ENCODE measurements at places on chromosomes 7 and 10.

DNA sequence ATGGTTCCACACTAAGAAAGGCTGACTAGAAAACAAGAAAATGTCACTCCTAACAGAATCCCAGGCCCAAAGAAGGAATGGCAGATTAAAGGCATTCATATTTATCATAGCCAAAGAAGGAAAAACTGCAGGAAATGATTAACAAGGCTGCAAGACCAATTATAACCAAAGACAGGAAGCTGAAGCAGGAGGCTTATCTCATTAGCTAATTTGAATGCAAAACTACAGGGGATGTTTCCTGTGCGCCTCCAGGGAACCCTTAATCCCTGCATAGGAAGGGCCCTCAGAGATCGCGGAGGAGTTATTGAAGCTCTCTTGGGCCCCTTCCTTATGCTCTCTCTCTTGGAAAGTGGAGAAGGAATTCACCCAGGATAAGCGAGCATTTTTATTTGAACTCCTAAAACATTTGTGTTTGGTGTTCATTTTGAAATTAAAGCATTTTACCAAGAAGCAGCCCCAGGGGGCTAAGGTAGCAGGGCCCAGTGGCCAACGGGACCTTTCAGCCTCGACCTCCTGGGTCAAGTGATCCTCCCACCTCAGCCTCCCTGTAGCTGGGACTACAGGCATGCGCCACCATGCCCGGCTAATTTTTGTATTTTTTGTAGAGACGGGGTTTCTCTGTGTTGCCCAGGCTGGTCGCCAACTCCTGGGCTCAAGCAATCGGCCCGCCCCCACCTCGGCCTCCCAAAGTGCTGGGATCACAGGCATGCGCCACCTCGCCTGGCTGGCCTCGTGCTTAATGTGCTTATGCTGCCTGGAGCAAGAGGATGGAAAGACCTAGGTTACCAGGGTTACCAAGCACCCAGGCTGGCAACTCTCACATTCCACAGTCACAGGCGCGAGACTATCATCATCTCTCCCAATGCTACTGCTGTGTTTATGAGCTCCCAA is 24.1 kb upstream of the PROSER2 start:
- DNase-seq, result no peak

DNA sequence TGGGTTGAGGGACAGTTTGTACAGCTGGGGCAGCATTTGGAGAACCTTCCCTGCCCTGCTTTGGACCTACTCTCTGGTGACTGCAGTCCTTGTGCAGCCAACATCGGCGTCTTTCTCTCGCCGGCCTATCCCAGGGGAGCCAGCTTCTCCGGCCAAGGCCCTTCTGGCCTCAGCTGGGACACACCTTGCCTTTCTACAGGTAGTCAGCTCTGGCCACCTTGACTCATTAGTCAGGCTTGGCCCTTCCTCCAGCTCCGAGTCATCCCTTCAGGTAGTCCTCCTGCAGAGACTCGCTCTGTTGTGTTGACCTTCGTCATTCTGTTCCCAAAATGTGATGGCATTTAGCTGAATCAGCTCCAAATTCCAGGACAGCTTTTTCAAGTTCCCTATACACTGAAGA is 145.0 kb upstream of the CHST15 start:
- DNase-seq, result no peak

DNA sequence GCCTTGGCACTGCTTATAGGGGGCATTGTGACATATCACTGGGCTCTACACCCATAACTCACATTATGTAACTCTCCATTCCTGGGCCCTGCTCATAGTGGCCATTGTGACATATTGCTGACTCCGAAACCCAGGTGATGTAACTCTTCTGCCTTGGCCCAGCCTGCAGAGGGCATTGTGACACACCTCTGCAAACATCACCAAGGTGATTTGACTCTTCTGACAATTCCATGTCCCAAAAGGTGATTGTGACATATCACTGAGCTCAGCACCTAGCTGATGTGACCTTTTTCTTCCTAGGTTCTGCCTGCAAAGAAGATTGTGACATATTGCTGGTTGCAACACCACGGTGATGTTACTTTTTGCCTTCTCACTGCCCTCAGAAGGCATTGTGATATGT is 36.5 kb upstream of the ZNF680 start:
- DNase-seq, result no peak

- DNase-seq, result no peak
Observed at GRCh38 chr10:92387289-92387940, 96.4 kb downstream of the MARCHF5 start.

DNA sequence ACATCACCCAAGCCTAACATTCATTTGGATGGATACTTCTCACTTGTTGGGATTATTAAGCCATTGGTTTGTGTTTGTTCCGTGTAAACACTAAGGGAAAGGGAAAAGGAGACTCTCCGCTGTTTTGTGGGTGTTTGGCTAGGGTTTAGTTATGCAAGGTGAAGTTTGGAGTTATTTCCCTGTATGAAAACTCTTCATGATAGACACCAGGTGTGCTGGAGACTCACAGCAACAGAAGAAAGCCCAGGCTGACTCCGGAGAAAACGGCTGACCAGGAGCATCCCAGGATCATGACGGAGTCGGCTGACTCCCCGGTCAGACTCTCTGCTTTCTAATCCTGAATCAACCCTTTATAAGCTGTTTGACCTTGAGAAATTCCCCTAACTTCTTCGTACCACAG is 94.1 kb upstream of the KLF6 start:
- DNase-seq, result no peak

- no peak for DNase-seq
Observed at GRCh38 chr10:24432478-24433416, 223.8 kb downstream of the KIAA1217 start.

DNA sequence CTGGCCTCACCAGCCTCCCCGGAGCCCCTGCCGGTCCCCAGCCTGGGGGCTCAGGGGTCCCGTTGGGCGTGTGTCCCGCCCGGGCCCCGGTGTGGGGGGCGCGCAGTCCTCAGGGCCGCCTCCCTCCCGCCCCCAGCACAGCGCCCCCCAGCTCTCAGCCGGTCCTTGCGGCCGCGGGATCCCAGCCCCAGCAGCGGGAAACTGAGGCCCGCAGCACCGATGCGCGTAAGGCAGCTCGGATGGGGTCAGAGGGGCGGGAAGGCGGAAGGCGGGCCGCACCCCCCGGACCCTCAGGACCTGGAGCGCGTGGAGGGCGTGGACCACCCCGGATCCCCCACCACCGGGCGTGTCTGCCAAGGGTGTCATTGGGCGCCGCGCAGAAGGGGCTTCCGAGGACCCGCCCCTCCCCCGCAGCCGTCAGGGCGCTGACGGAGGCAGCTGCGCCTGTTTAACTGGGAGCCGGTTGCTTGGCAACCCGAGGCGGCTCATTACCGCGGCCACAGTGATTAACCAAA is 14.9 kb downstream of the UNCX start:
- DNase-seq, result no peak

DNA sequence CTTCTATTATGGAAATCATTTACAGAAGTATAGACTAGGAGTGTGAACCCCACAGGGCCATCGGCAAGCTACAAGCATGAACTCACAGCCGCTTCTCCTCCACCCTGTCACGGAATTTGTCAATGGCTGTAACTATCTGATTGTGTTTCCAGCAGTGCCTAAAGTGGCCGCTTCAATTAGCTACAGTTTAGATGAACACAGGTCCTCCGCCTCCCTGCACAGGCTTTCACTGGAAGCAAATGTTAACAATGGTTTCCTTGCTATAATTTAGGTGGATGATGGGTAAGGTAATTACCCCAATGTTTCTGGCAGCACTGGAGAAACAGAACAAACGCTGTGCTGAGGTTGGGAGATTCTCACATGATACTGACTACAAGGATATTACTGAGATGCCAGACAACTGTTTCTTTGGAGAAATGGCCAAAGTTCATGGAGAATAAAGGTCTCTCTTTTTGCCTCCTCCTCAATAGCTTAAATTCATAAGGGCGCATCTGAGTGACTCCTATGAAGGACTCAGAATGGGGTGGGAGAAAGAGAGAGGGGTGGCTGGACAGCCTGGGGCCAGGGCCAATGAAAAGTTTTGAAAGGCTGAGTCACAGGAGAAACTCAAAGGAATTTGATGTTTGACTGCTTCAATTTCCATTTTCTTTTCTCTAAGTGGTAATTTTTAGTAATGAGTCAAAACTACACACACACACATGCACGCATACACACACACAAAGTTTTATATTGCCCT is 78.9 kb downstream of the SVIL start:
- no peak for DNase-seq

GRCh38 chr10:110457851-110458250 is 39.9 kb upstream of the DUSP5 start:
- no peak for DNase-seq

DNA sequence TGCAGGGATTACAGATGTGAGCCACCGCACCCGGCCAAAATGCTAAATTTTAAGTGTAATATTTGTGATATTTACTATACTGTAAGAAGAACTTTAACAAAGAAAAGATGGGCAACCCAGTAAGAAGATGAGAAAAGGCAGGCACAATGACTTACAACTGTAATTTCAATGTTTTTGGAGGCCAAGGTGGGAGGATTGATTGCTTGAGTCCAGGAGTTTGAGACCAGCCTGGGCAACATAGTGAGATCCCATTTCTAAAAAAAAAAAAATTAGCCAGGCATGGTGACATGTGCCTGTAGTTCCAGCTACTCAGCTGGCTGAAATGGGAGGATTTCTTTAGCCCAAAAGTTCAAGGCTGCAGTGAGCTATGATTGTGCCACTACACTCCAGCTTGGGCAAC is 11.7 kb upstream of the GATAD1 start:
- no peak for DNase-seq

DNA sequence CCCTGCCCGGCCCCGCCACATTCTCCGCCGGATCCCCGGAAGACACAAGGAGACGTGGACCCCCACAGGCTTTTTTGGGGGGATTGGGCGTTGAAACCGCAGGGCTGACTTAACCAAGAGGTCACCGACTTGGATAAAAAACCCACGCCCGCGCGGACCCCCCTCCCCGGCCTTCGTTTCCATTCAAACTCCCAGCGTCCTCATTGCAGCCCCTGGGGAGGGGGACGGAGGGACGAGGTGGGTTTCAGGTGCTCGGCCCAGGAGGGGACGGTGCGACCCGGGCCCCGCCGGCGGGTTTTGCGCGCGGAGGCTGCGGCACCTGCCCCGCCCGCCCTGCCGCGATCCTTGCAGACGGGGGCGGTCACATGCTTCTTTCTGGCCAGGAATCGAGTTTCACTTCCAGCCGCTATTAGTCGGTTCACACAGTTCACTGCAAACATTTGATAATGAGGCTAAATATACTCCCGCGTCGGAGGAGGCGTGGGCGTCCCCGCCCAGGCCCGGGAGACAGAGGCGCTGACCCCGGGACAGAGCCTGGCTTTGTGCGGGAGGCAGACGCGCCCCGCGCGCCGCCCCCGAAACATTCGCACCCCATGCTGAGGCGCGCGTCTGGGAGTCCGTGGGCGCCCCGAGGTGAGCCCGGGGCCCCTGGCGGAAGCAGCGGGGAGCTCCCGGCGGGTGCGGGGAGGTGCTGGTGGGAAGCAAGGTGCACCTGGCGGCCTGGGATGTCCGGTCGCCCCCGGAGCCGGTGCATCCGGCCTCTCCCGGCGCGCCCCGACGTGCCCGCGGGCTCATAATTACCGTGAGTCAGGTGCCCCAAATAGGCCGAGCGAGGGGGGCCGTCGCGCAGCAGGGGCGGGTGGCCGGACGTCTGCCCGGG is 2.7 kb upstream of the PDGFA start:
- DNase-seq, result no peak

- DNase-seq, result no peak
Observed at GRCh38 chr7:107059468-107059867, 15.0 kb downstream of the PRKAR2B start.

DNA sequence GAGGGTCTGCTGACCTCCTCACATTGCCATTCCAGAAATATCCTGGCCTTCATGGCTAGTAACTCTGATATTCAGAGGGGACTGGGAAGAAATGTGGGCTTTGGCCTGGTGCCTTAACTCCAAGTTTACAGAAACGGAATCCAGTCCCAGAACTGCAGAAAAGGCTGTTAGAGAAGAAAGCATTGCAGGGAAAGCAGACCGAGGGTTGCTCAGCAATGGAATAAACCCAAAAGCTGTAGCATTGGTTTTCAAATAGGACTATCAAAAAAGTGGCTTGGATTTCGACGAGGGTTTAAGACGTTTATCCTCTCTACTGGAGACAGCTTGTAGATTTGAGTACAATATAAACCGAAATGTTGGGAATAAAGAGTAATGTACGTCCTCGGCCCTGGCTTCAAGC is 425.8 kb upstream of the FOXK1 start:
- no peak for DNase-seq

DNA sequence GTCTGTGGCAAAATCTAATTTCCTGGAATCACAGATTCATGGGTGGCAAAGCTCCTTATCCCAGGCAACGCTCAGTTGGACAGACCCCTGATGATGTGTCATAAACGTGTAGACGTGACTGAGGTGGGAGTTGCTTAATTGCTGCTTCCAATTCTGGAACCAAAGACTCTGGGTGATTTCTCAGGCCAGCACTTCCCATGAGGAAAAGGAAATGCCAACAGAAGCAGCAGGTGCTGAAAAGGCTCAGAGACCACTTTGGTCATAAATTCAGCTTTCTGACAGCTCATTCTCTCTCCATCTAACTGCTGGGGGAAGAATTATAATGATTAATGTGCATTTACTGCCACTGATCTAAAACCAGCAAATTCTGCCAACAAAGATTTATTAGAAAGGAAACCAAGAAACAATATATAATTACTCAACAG is 88.7 kb downstream of the OSBPL3 start:
- DNase-seq, result no peak

- DNase-seq, result no peak
Observed at GRCh38 chr10:98244141-98244540, 23.9 kb downstream of the LOXL4 start.

- DNase-seq, result no peak
Observed at GRCh38 chr7:142968229-142968628, 6.1 kb upstream of the KEL start.

GRCh38 chr10:3980660-3981059 is 195.7 kb upstream of the KLF6 start:
- DNase-seq, result no peak

- peak; percentile 28 for DNase-seq
Observed at GRCh38 chr7:75739796-75740672, 1.3 kb upstream of the HIP1 start.

GRCh38 chr7:1210979-1211608 is 21.6 kb upstream of the UNCX start:
- DNase-seq, result no peak

- no peak for DNase-seq
Observed at GRCh38 chr7:133904776-133905175, 222.4 kb upstream of the LRGUK start.

GRCh38 chr7:98556288-98556687 is 60.8 kb upstream of the NPTX2 start:
- no peak for DNase-seq

DNA sequence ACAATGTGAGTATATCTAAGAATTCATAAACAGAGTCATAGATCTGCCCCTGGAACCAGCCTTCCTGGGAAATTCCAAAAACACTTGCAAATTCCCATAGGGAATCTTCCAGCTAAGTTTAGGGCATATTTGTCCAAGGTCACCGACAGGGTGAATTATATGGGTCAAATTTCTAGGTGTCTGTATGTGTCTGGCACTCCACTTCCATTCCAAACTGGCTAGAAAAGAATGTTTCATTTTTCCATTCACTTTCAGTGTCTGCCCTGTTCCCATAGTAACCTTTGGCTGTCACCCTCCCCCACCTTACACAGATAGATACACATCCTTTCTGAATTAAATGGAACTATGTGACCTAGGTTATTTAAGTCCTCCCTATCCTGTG is 230.9 kb downstream of the CREB5 start:
- no peak for DNase-seq

All from stimulated activated CD4-positive, alpha-beta T cell treated with anti-CD3 and anti-CD28 coated beads, Interleukin-2, amount 100 ng/mL, for 48 hours (primary cell).